ENCODE measurements at places on chromosomes 16 and 17.

DNA sequence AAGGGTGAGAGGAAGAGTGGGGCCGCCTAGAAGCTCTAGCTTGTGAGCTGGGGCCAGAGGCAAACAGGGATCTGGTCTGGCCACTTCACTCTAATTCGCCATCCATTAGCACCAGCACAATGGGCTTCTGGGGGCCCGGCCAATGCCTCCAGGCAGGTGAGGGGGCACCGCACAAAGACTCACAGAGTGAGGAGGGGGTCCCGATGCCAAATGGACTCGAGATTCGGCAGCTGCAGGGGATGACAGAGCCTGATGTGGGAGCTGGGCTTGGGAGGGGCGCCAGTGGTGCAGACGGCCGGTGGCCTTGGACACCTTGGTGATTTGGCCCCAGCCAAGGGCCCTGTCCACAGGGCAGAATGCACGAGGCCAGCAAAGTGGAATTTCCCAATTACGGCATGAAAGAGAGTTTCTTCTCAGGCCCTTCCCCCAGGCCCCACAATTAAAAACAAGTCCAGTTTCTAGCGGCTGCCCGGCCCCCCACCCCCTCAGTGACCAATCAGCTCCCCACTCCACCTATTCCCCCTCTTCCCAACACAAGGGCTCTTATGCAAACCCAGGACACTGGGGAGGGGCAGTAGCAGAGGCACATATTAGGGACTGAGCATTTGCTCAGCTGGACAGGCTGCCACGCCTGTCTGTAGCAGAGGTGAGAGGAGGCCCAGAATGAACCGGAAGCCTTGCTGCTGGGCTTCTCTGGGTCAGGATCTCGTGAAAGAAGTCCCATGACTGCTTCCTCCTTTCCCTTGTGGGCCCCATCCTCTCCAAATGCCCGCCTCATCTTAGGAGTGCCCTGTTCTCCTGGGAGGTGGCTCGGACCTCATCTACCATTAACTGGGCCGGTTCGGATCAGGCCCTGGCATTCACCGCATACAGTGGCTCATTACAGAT, 39.4 kb upstream of the MTSS2 start:
- DNase-seq, result peak; percentile 68

- no peak for DNase-seq
These were observed 2.3 kb upstream of the CDK3 start for GRCh38 chr17:75998327-75998795.

DNA sequence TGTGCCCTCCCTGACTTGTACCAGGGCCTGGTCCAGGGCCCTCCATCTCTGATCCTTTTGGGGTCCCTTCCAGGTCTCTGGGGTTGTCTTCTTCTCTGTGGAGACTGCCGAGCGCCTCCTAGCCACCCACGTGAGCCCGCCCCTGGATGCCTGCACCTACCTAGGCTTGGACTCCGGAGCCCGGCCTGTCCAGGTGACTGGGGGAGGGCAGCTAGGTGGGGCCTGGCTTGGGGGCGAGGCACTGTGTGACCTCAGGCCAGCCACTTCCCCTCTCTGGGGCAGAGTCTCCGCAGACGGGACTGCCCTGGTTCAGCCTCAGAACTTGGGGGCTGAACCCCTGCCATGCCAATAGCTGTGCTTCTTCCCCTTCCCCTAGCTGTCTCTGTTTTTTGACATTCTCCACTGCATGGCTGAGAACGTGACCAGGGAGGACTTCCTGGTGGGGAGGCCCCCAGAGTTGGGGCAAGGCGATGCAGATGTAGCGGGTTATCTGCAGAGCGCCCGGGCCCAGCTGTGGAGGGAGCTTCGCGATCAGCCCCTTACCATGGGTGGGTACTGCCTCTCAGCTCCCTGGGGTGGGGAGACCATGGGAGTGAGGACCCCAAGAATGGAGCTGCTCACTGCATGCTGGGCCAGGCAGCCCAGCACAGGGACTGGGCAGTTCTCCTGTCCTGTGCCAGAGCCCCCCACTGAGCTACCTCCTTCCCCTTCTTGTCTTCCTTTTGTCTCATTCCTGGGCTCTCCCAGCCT, 14.6 kb downstream of the FCSK start:
- DNase-seq, result no peak

- no peak for DNase-seq
These were observed 14.7 kb upstream of the C16orf82 start for GRCh38 chr16:27052007-27052406.

DNA sequence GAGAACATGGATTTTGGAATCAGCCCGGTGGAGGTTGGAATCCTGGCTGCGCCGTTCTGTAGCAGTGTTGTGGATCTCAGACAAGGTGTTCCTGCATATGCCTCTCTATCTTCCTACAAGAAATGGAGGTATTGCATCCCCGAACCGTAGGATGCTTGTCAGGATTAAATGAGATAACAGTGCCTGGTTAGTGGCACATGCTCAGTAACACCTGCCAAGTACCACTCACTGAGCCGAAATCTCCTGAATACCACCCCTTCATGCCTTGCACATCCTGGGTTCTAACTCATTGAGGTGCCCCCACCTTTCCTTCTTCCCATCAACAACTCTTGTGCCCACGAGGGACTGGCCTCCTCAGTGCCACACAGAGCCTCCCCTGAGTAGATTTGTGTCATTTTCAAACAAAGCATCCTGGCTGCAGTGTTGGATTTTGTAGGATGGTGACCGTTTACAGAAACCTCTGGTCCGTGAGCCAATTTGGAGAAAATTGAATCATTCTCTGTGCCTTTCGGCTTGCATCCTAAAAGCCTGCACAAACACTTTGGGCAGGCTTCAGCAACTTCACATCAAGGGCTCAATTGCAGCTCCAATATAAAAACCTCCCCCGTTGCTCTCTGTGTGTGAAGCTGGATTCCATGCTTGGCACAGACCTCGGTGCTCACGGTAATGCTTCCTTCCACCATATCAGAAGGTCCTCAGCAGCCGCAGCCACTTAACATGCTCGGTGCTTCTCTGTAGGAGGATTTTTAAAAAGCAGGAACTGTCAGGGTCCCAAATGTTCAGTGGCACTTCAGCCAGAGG, 84.2 kb downstream of the WWOX start:
- DNase-seq, result peak; percentile 40

GRCh38 chr16:23486480-23486879, 23.8 kb downstream of the GGA2 start:
- DNase-seq, result no peak

DNA sequence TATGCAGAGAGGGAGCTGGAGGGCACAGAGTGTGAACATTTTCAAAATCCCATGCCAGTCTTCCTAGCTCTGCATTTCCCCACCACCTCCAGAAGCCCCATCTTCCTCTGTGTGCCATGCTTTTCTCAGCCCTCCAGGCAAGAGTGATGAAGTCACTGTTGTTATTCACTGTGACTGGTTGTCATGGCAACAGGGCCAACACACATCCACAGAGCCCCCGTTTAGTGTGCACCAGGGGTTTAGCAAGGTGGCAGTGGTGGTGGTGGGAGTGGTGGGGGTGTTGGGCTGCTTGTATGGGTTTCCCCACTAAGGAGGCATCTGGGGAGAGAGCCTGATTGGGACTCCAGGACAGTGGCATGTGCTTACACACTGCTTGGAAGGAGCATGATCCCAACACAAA, 309.9 kb upstream of the ASIC2 start:
- no peak for DNase-seq

DNA sequence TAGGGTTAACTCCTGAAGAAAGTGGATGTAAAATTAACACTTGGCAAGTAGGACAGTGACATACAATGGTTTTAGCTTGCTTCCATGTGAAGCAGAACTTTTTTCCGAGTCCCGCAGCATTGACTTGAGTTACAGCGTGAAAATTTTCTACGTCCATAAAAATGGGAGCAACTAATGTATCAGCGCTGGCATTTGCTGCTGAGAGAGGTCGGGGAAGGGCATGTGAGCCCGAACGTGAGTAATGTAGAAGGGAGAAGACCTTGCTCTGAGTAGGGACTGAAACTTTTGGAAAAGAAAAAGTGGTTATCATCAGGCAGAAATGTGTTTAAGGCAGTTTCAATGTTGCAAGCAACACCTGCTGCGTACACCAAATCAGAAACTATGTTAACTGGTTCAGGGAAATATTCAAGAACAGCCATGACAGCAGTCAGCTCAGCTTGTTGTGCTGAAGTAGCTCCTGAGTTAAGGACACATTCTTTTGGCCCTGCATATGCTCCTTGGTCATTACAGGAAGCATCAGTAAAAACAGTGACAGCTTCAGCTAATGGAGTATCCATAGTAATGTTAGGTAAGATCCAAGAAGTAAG, 70.9 kb upstream of the ARL4D start:
- DNase-seq, result no peak

DNA sequence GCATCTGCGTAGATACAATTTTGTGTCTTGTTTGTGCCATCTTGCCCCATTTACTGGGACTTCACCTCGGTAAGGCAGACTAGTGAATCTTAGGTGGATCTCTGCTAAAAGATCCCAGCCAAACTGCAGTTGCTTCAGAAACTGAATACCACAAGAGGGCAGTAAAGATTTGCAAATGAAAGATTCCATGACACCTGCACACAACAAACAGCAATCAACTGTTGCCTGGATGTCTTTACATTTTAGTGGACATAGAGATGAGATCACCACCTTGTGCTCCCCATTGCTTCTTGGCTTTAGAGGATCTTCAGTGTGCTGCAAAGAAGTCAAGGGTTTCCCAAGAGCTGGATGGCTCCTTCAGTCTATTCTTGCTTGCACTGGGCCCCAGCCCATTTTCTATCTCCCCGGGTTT, 119.2 kb upstream of the CACNG5 start:
- peak; percentile 65 for DNase-seq

- DNase-seq, result no peak
These were observed 6.7 kb upstream of the RPL38 start for GRCh38 chr17:74196541-74197317.

DNA sequence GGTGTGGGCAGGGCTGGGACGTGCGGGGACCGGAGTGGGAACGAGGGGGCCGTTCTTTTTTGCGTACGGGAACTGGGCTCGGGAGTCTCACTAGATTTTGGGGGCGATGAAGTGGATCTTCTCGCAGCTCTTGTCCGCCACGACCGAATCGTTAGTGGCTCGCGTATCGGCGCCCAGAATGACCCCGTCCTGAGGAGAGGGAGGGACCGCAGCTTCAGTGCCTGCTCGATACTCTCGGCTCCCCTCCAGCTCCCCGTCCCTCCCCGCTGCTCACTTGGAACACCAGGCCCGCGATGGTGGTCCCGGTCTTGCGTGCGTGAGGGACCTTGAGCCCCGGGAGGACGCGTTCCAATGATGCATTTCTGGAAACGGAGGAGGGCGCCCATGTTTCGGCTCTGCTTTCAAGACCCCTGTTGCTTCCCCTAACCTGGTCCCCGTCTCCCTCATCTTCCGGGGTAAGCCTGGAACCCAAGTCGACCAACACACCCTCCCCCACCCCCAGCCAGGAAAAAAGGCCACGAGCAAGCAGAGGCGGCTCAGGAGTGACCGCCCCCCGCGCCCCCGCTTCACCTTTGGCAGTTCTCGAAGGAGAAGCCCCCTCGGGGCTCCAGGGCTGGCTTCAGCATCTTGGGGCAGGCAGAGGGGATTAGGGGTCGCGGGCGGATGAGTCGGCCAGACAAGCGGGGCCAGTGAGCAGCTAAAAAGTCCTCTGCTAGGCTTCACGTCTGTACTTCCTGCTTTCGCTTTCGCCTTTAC, at the start of gene PSMB10:
TSS of gene PSMB10 (minus strand) at position 727 of the 756 bp plus-strand sequence. CDS start at position 626, 101 bp downstream.
- no peak for DNase-seq
